Effector memory CD4-positive, alpha-beta T cell (primary cell): ENCODE measurements at places on chromosomes 2 and 18.

GRCh38 chr2:71919708-71920107 is 228.0 kb downstream of the CYP26B1 start:
- H3K36me3 ChIP-seq, result no peaks in the 10 kb centered on the region

DNA sequence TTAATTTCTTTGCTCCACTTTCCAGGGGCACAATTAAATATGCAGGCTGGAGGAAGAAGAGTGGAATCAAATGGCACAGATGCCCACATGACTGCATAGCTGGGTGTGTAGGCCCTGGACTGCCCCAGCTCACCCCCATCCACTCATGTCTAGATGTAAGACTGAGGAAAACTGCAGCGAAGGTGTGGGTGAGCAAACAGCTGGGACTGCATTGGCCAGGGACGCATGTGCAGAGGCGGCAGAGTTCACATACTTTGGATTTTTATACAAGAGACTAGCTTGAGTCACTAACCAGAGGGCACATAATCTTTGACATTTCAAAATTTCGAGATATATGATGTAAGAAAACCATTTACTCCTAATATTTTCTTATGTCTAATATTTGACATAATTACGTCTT is 60.1 kb downstream of the SPIRE1 start:
- H3K4me1 ChIP-seq, result peaks cover 2% of the 10 kb centered on the region
- DNase-seq, result no peak
- H3K27ac ChIP-seq, result no peak overlapping the region
- no peaks in the 10 kb centered on the region for H3K36me3 ChIP-seq
- H3K4me3 ChIP-seq, result no peak overlapping the region

DNA sequence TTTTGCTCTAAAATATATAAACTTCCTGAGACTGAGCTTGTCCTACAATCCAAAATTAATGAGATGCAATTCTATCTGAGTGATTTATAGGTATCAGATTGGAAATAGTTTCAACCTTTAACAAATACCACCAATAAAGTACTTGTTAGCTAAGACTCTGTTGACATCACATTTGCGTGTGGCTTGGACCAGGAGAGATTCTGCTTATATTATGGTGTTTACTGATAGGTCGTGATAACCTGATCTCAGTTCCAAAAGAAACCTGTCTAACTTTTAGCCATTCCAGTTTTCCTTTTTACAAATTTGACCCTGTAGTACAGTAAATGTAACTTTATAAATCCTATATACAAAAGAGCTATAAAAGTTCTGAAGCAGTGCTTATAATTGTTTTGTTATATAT is 78.4 kb upstream of the ABCA12 start:
- no peaks in the 10 kb centered on the region for H3K36me3 ChIP-seq
- no peak overlapping the region for H3K27ac ChIP-seq
- no peak overlapping the region for H3K4me3 ChIP-seq
- no peak for DNase-seq

- no peaks in the 10 kb centered on the region for H3K36me3 ChIP-seq
- no peaks in the 10 kb centered on the region for H3K4me1 ChIP-seq
- DNase-seq, result no peak
- H3K4me3 ChIP-seq, result no peak overlapping the region
- H3K27ac ChIP-seq, result no peak overlapping the region
These were observed 134.6 kb upstream of the ZEB2 start for GRCh38 chr2:144654523-144654922.

- H3K4me1 ChIP-seq, result no peaks in the 10 kb centered on the region
- DNase-seq, result no peak
- no peak overlapping the region for H3K27ac ChIP-seq
- peaks cover 3% of the 10 kb centered on the region for H3K27me3 ChIP-seq
- no peaks in the 10 kb centered on the region for H3K36me3 ChIP-seq
- no peak overlapping the region for H3K4me3 ChIP-seq
These were observed 46.9 kb upstream of the GREB1L start for GRCh38 chr18:21194871-21195771.

GRCh38 chr2:57876313-57876712 is 170.3 kb upstream of the VRK2 start:
- no peaks in the 10 kb centered on the region for H3K36me3 ChIP-seq
- no peak overlapping the region for H3K4me3 ChIP-seq

- no peaks in the 10 kb centered on the region for H3K4me1 ChIP-seq
- peaks cover 28% of the 10 kb centered on the region for H3K36me3 ChIP-seq
- H3K27me3 ChIP-seq, result no peaks in the 10 kb centered on the region
- no peak overlapping the region for H3K27ac ChIP-seq
- no peak for DNase-seq
These were observed 7.2 kb upstream of the USP34 start for GRCh38 chr2:61478086-61478485.

DNA sequence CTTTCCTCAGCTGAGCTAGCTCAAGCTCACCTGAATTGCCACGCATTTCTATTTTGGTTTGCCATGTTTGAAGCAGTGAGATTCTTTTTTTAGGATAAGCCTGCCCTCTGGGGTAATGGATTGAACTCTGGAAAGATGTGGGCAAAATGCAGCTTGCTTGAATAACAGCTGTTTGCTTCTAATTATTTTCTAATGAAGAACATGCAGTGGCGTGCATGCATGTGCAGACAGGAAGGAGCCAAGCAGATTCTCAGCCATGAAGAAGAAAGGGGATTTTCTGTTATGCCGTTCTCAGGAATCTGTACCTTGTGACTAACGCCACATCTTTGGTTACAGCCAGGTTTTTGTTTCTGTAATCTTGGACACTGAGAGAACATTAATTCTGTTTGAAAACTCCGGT is 171.2 kb downstream of the ANTXR1 start:
- no peaks in the 10 kb centered on the region for H3K4me1 ChIP-seq
- no peaks in the 10 kb centered on the region for H3K36me3 ChIP-seq
- no peak for DNase-seq

GRCh38 chr2:46901611-46902010 is 14.0 kb downstream of the MCFD2 start:
- DNase-seq, result no peak
